Neural progenitor cell (in vitro differentiated cells): ENCODE measurements at places on chromosomes 7 and 10. TPM values are rescaled to one million over a fixed set of nuclear protein-coding genes. Genes with fewer than 3 reads are reported as not detected.

DNA sequence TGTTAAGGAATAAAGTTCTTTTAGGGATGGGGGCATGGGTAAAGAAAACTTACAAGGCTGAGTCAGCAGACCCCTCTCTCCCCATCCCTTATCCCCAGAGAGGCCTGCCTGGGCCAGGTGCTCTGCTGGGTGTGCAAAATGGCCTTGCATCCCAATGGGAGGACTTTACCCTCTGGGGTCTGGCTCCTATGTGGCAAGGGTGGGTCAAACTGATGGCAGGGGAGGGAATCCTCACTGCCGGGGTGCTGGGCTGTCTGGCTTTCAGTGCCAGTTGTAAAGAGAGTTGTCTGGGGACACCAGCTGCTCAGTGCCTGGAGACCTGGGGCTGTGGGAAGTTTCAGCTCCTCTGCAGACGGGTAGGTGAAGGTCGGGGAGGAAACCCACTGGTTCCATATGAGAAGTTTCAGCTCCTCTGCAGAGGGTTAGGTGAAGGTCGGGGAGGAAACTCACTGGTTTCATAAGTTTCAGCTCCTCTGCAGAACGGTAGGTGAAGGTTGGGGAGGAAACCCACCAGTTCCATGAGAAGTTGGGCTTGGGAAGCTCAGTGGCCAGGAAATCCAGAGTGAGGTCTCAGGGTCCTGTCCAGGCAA is 127.2 kb upstream of the PODXL start:
- H3K4me3 ChIP-seq = no peak overlapping the region
- no peaks in the 10 kb centered on the region for H3K4me1 ChIP-seq
- DNase-seq = no peak
- no peaks in the 10 kb centered on the region for H3K27me3 ChIP-seq
- H3K27ac ChIP-seq = no peak overlapping the region

DNA sequence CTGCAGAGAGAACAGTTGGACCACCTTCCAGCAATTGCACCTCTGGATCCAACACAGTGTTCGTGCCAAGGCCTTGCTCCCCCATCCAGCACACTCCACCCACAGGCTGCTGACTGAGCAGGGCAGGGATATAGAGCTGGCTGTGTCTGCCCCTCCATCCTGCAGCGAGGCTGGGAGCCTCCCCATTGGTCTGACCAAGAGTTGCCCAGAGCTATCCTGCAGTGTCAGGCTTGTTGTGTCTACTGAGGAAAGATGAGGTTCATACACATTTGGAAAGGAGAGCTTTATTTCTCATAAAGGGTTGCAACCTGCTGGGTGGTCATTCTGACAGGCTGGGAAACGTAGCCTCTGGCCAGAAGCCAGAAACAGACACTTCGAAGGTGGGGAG is 27.1 kb downstream of the PRF1 start:
- H3K36me3 ChIP-seq = no peaks in the 10 kb centered on the region
- H3K27ac ChIP-seq = no peak overlapping the region
- no peaks in the 10 kb centered on the region for H3K4me1 ChIP-seq

GRCh38 chr10:7696545-7696944 is 6.6 kb upstream of the ITIH2 start:
- H3K27ac ChIP-seq = no peak overlapping the region
- no peaks in the 10 kb centered on the region for H3K36me3 ChIP-seq
- no peaks in the 10 kb centered on the region for H3K4me1 ChIP-seq

DNA sequence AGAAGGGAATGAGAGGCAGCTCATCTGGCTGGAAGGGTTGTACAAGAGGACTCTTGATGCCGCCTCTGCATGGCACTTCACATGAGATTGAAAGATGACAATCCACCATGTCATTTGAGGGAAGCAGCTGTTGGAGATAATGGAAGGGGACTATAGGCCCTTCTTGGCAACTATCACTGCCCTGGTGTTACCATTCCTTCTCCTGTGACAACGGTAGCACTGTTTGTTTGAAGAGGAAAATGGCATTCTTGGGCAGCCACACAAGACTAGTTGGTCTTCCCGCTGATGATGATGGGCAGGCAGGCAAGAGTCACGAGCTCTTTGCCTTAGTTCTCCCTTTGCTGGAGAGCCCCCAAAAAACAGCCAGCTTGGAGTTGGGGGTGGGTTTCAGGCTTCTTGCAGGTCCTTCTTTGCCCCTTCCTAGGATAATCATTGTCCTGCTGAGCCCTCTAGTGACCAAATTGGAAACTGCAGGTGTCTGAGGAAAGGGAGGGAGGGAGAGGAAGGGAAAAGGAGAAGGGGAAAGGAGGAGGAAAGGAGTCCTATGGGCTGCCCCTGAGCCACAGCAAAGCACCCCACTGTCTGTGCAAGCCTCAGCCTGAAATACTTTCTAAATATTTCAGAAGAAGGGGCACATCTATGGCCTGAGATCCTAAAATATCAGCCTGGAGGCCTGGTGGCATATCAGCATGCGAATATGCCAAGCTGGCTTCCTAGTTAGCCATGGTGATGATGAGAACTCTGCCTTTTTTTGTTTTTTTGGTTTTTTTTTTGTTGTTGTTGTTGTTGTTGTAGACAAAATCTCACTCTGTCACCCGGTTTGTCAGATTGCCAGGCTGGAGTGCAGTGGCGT is 165.6 kb upstream of the KMT2E start:
- H3K27me3 ChIP-seq = no peaks in the 10 kb centered on the region
- H3K27ac ChIP-seq = no peak overlapping the region
- no peaks in the 10 kb centered on the region for H3K36me3 ChIP-seq
- peak; percentile 80 for DNase-seq
- H3K4me3 ChIP-seq = no peak overlapping the region
- no peaks in the 10 kb centered on the region for H3K4me1 ChIP-seq

Gene JAKMIP3
- 0.31 and 0.37 TPM in 2 replicates for total RNA-seq

- no peak overlapping the region for H3K4me3 ChIP-seq
- peak; percentile 36 for DNase-seq
- no peaks in the 10 kb centered on the region for H3K36me3 ChIP-seq
- H3K27me3 ChIP-seq = peaks cover 82% of the 10 kb centered on the region
Observed at GRCh38 chr10:123970207-123970926, 78.8 kb upstream of the CPXM2 start.

GRCh38 chr7:93015101-93015778 is 102.5 kb downstream of the SAMD9 start:
- DNase-seq = no peak
- no peak overlapping the region for H3K4me3 ChIP-seq
- H3K4me1 ChIP-seq = peaks cover 10% of the 10 kb centered on the region
- H3K27me3 ChIP-seq = no peaks in the 10 kb centered on the region
- H3K36me3 ChIP-seq = no peaks in the 10 kb centered on the region
- H3K27ac ChIP-seq = no peak overlapping the region

- no peaks in the 10 kb centered on the region for H3K36me3 ChIP-seq
- no peak overlapping the region for H3K27ac ChIP-seq
- DNase-seq = no peak
- H3K27me3 ChIP-seq = no peaks in the 10 kb centered on the region
Observed at GRCh38 chr10:1464881-1465417, 272.4 kb downstream of the ADARB2 start.

Gene NODAL
- not detected in 2 replicates for total RNA-seq

- H3K4me1 ChIP-seq = no peaks in the 10 kb centered on the region
- no peak overlapping the region for H3K27ac ChIP-seq
- H3K4me3 ChIP-seq = no peak overlapping the region
- no peaks in the 10 kb centered on the region for H3K36me3 ChIP-seq
- no peaks in the 10 kb centered on the region for H3K27me3 ChIP-seq
- DNase-seq = no peak
Observed at GRCh38 chr10:68185085-68185484, 46.8 kb downstream of the ATOH7 start.

Gene SDK1
- total RNA-seq = 4.4 and 4.9 TPM in 2 replicates

DNA sequence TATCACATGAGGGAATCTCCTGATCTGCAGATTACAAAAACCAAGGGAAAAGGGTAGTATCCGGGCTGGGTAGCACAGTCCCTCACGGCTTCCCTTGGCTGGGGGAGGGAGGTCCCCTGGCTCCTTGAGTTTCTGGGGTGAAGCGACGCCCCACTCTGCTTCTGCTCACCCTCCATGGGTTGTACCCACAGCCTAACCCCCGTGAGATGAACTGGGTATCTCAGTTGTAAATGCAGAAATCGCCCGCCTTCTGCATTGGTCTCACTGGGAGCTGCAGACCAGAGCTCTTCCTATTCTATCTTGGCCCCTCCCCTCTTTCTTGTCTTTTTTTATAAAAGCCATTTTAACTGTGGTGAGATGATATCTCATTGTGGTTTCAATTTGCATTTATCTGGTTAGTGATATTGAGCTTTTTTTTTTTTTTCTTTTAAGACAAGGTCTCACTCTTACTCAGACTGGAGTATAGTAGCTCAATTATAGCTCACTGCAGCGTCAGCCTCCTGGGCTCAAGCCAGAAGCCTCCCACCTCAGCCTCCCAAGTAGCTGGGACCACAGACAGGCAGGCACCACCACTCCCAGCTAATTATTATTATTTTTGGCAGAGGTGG is 87.8 kb downstream of the ABCC2 start:
- no peak overlapping the region for H3K27ac ChIP-seq
- H3K27me3 ChIP-seq = no peaks in the 10 kb centered on the region
- H3K36me3 ChIP-seq = no peaks in the 10 kb centered on the region

- no peaks in the 10 kb centered on the region for H3K36me3 ChIP-seq
- peak within 1 kb of the TSS; percentile 84 for H3K4me3 ChIP-seq
- peaks cover 37% of the 10 kb centered on the region for H3K27me3 ChIP-seq
- no peak within 1 kb of the TSS for H3K27ac ChIP-seq
- DNase-seq = peak; percentile 78
Observed at GRCh38 chr10:87659571-87660483, at the start of gene PAPSS2. TSS of gene PAPSS2 (plus strand) at chr10:87659878. CDS start at chr10:87659982, 104 bp downstream.

Gene SNX10
- 19.5 and 29.6 TPM in 2 replicates for total RNA-seq

GRCh38 chr7:45902820-45903219 is 14.5 kb downstream of the IGFBP1 start:
- no peaks in the 10 kb centered on the region for H3K4me1 ChIP-seq
- no peak overlapping the region for H3K27ac ChIP-seq
- DNase-seq = no peak
- H3K4me3 ChIP-seq = no peak overlapping the region

GRCh38 chr7:100957832-100958421 is 8.6 kb downstream of the MUC3A start:
- no peaks in the 10 kb centered on the region for H3K4me1 ChIP-seq
- DNase-seq = no peak
- no peak overlapping the region for H3K27ac ChIP-seq
- H3K27me3 ChIP-seq = peaks cover 18% of the 10 kb centered on the region
- H3K4me3 ChIP-seq = no peak overlapping the region

GRCh38 chr7:112481833-112482670 is 1.3 kb downstream of the LSMEM1 start:
- peaks cover 13% of the 10 kb centered on the region for H3K4me1 ChIP-seq
- H3K27ac ChIP-seq = no peak overlapping the region
- no peak for DNase-seq
- no peak overlapping the region for H3K4me3 ChIP-seq
- no peaks in the 10 kb centered on the region for H3K36me3 ChIP-seq

Gene TDRD1
- total RNA-seq = 0.04 TPM in 1 of 2 replicates, not detected in the other

DNA sequence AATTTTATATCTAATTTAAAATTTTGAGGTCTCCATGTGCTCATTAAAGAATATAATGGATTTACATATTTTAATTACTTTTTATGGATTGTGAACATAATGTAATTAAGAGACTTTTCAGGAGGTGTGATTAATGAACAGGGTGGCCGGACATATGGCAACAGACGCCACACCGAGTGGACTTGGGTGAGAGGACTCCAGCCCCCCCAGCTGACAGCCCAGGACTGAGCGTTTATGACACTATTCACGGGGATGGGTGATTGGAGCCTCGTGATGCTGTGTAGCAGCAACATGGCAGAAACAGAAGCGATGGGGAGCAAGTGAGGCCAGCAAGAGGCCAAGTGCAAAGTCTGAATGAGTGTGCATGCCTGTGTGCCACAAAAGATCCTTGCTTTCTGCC is 1176.9 kb downstream of the TYW1 start:
- no peaks in the 10 kb centered on the region for H3K4me1 ChIP-seq
- H3K27ac ChIP-seq = no peak overlapping the region
- H3K27me3 ChIP-seq = no peaks in the 10 kb centered on the region
- no peaks in the 10 kb centered on the region for H3K36me3 ChIP-seq
- DNase-seq = no peak

DNA sequence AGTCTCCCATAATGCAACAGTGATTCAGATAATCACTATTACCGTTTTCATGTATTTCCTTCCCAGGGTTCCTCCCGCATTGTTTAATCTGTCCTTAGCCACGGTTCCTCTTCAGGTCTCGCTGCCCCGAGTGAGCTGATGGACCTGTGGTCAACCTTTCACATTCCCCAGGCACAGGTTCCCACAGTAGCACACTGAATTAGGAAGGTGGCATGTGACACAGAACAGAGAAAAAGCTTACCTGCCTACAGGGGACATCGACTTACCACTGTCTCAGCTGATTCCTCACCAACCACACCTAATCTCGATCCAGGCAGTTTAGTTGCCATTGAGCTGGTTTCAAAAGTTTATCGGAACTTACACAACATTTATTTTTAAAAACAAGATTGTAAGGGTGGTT is 72.2 kb downstream of the MTURN start:
- H3K27me3 ChIP-seq = no peaks in the 10 kb centered on the region
- H3K27ac ChIP-seq = no peak overlapping the region
- no peak for DNase-seq
- no peaks in the 10 kb centered on the region for H3K4me1 ChIP-seq
- no peaks in the 10 kb centered on the region for H3K36me3 ChIP-seq
- H3K4me3 ChIP-seq = no peak overlapping the region

DNA sequence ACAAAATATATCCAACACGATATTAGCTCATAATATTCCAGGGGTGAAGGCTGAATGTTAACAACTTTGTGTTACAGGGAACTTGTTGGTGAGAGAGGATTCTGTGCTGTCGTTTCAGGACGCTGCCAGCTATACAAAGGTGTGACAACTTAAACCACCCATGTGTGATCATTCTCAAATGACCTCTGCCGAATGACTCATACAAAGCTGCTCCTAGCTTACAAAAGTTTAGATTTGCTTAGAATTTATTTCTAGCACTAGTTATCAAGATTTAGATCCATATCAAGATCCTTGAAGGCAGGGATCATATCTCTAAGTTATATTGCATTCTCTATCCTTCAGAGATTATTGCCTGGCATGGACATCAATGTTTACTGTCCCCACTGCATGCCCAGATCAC is 65.3 kb downstream of the COBL start:
- H3K27me3 ChIP-seq = no peaks in the 10 kb centered on the region
- H3K4me3 ChIP-seq = no peak overlapping the region
- no peak overlapping the region for H3K27ac ChIP-seq
- no peak for DNase-seq

- no peaks in the 10 kb centered on the region for H3K4me1 ChIP-seq
- no peaks in the 10 kb centered on the region for H3K27me3 ChIP-seq
- no peak overlapping the region for H3K27ac ChIP-seq
Observed at GRCh38 chr7:143318661-143319060, 2.8 kb downstream of the CLCN1 start.

Gene CDHR3
- total RNA-seq = 1.4 and 3.7 TPM in 2 replicates

DNA sequence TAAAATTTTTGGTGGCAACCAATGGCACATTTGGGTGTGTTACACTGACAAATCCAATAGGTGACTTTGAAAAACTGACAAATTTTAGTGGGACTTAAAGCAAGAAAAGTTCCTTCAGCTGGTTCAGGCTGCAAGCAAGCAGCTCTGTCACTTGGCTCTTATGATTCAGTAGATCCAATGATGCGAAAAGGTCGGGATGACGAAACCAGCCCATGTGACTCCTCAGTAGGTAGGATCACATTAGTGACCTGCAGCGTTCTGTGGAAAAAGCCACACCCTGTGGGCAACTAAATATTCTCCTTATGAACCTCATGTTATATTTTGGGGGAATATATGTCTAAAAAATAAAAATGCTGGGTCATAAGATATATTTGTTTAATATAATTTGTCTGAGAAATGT is 13.3 kb upstream of the TSGA13 start:
- no peak overlapping the region for H3K27ac ChIP-seq
- no peaks in the 10 kb centered on the region for H3K27me3 ChIP-seq
- no peaks in the 10 kb centered on the region for H3K36me3 ChIP-seq
- H3K4me1 ChIP-seq = no peaks in the 10 kb centered on the region
- DNase-seq = no peak
